Thoracic aorta (tissue), 2 donors: ENCODE measurements at places on chromosomes 7 and 10. TPM values are rescaled to one million over a fixed set of nuclear protein-coding genes. Genes with fewer than 3 reads are reported as not detected.

DNA sequence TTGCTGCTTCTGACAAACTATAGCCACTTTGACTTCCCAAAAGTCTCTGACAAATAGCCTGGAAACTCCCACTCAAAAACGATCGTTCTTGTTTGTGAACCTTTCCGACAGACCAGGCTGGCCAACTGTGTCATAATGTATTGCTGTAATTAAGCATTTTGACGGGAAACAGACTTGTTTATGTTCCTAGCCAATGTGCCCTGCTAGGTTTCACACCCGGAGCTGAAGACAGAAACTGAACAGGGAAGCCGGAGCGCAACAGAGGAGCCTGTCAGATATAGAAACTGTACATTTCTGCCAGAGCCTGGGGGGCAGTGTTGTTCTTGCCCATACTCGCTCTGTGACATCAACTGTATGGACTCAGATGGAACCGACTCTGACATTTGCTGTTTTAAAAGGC, 55.3 kb upstream of the C7orf33 start:
- H3K36me3 ChIP-seq, result no peaks in the 10 kb centered on the region
- H3K4me1 ChIP-seq, result peaks cover 3% of the 10 kb centered on the region
- no peak overlapping the region for H3K27ac ChIP-seq
- no peak for DNase-seq

DNA sequence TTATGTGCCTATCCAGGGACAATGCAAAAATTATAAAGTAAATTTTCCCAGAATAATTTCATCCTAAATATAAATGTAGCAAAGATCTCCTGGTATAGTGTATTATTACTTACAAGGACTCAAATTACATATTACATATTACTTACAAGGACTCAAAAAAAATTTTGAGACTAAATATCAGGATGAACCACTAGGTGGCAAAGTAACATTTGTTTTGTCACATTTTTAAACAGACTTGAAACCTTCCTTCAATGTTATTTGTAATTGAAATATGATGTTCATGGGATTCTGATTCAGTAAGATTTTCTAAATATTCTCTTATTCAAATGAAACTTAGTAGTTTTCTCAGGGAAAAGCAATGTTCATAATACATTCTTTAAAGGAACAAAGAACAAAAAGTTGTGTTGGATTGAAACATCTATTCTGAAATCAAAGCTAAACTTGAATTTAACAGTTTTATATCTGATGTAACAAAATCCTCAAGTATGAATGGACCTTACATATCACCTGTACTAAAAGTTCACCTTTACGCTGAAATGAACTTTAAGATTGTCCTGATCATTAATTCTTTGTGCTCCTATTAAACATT, 74.3 kb upstream of the GNAI1 start:
- H3K36me3 ChIP-seq, result no peaks in the 10 kb centered on the region
- H3K4me1 ChIP-seq, result no peaks in the 10 kb centered on the region
- H3K27ac ChIP-seq, result no peak overlapping the region
- no peak overlapping the region for H3K4me3 ChIP-seq

DNA sequence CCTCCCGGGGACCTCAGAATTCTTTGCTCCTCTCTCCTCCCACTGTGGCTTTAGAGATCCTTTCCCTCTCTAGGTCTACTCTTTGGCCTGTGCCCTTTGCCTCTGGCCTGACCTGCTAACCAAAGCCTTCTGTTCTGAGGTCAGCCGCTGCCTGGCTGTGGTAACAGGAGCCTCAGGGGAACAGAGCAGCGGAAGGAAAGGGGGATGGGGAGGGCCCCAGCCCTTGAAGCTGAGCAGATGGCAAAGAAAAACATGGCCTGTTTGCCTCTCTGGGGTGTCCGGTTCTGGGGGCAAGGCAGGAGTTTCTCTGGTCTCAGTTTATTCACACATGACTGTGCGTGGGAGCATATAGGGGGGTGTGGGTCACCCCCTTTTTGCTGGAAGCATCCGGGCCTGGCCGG, 28.2 kb downstream of the COL26A1 start:
- H3K4me1 ChIP-seq, result no peaks in the 10 kb centered on the region
- no peak for DNase-seq
- H3K27ac ChIP-seq, result no peak overlapping the region
- H3K4me3 ChIP-seq, result no peak overlapping the region
- no peaks in the 10 kb centered on the region for H3K27me3 ChIP-seq

DNA sequence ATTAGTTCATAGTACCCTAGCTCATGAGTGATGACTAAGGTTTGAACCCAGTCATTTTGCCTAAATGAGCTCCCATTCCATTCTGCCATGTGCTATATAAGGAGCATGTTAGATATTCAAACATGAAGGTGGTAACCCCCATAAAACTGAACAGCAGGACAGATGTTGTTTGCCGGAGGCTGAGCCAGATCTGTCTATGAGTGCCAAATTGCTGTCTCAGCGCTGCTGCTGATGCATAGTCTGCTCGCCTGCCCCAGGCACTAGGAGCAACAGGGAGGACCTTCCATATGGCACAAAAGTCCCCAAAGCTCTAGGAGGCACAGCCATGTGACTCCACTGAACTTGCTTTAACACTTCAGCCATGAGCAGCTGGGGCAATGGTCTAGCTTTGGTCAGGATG, 466.0 kb upstream of the GHITM start:
- H3K27ac ChIP-seq, result no peak overlapping the region
- no peak for DNase-seq
- H3K4me1 ChIP-seq, result no peaks in the 10 kb centered on the region
- no peaks in the 10 kb centered on the region for H3K27me3 ChIP-seq
- H3K36me3 ChIP-seq, result no peaks in the 10 kb centered on the region
- no peak overlapping the region for H3K4me3 ChIP-seq

DNA sequence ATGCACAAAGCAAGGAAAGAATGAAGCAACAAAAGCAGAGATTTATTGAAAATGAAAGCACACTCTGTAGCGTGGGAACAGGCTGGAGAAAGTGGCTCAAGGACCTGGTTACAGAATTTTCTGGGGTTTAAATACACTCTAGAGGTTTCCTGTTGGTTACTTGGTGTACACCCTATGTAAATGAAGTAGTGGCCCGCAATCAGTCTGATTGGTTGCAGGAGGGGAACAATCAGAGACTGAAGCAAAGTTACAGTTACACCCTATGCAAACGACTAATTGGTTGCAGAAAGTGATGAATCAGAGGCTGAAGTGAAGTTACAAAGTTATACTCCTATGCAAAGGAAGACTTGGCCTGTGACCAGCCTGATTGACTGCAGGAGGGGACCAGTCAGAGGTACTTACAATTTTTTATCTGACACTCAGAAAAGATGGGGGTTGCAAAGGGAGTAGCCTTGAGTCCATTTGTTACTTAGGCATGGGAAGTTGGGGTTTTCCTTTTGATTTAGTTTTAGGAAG, 3.6 kb upstream of the MTPN start:
- peak overlapping the region; percentile 34 for H3K27ac ChIP-seq
- no peaks in the 10 kb centered on the region for H3K36me3 ChIP-seq
- H3K4me1 ChIP-seq, result peaks cover 9% of the 10 kb centered on the region
- no peak for DNase-seq
- no peaks in the 10 kb centered on the region for H3K27me3 ChIP-seq

DNA sequence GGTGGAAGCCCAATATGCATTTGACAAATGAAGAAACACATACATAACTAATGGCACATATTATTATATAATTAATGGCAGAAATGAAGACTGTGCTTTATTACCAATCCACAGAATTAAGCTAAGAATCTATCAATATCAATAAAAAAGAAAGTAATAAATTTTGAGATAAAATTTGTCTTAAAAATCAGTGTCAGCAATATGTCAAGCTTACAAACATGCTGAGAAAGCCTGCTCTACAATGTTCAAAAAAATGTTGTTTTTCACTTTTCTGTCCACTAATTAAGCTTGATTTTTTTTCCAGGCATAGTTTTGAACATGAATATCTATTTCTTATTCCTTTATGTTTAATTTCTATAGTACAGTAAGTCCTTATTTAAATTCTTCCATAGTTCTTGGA, 721.0 kb upstream of the LRRTM3 start:
- no peaks in the 10 kb centered on the region for H3K27me3 ChIP-seq
- no peak overlapping the region for H3K4me3 ChIP-seq
- H3K4me1 ChIP-seq, result no peaks in the 10 kb centered on the region
- DNase-seq, result no peak
- H3K27ac ChIP-seq, result no peak overlapping the region

TUBAL3 gene
- total RNA-seq, result not detected
